ENCODE measurements at places on chromosomes 13 and 19. TPM values are rescaled to one million over a fixed set of nuclear protein-coding genes. Genes with fewer than 3 reads are reported as not detected.

CEACAM3 gene
- total RNA-seq = not detected

IGFL3 gene
- not detected for total RNA-seq

DNA sequence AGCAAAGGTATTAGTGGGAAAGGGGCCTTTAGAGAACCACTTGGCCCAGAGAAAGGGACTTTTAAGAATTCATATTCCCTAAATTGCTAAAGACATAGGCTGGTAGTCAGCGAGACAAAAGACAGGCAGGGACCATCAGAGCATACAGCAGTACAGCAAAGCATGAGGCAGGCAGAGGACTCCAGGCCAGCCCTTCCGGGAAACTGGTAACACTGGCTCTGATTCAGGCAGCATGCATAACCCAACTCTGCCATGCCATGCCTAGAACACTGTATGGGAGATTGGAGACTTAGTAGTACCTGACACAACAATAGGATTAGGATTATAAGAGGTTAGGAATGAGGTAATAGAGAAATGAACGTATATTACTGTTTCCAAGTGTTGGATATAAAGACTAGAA, 34.9 kb downstream of the CAB39L start:
- DNase-seq = no peak

- no peak for DNase-seq
These were observed at the start of gene GPR18 for GRCh38 chr13:99258210-99258860. GPR18 (minus strand) TSS chr13:99258379; CDS start chr13:99255872, 2,507 bp downstream.

GRCh38 chr13:30730526-30730925, 4.8 kb upstream of the ALOX5AP start:
- no peak for DNase-seq

DNA sequence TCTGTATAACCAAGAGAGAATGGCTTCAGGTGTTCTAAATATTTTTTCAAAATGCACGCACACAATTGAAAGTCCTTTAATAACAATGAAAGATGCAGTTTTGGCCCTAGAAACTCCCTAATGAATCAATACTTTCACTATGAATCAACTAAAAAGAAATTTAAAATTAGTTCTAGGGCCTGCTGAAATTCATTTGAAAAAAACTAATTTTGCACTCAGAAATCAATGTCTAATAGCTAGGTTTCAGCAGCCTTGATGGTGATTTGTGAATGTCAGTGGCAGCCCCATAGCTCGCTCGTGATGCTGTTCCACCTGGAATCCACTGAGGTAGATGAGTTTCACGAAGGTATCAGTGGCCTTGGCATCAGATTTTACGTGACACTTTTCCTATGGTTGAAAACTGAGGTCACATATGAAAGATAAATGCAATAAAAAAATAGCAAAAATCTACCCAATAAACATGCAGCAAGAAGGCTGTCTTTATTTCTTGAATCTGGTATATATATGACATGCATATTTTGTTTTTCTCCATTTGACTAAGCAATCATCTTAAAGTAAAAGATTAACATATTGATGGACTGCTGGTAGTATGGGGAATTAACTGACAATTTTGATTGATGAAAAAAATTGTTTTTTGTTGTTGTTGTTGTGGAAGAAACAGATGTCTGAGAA, 141.0 kb downstream of the AKAP11 start:
- no peak for DNase-seq

DNA sequence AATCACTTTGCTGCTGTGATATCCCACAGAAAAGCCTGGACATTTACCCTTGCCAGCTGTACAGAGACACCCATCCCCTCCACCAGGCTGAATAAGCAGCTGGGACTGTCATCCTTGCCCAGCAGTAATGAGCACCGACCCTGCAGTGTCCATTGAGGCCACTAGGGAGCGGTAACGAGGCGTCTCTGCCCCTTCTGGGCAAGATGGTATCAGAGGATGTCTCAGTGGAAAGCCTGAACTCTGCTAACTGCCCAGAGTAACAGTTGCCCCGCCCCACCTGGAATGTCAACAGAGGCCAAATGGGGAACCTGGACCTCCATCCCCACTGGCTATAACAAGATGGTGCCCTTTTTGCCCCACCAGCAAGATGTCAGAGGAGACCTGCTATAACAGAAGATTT, 22.8 kb upstream of the CEACAM20 start:
- DNase-seq = peak; percentile 42

DNA sequence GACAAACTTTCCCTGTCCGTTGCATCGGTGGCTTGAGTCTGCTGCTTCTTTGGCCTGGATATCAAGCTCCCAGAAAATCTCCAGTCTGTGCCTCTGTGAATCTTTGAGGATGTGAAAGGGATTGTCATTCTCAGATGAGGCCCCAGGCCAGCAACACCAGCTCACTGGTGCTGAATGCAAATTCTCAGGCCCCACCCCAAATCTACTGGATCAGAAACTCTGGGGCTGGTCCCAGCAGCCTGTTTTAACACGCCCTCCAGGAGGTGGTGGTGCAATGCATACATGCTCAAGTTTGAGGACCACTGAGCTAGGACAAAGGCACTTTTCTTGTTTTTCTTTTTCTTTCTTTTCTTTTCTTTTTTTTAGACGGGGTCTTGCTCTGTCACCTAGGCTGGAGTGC, 23.6 kb downstream of the TNFSF11 start:
- no peak for DNase-seq

GRCh38 chr13:97459215-97459777, 25.3 kb downstream of the RAP2A start:
- no peak for DNase-seq

DNA sequence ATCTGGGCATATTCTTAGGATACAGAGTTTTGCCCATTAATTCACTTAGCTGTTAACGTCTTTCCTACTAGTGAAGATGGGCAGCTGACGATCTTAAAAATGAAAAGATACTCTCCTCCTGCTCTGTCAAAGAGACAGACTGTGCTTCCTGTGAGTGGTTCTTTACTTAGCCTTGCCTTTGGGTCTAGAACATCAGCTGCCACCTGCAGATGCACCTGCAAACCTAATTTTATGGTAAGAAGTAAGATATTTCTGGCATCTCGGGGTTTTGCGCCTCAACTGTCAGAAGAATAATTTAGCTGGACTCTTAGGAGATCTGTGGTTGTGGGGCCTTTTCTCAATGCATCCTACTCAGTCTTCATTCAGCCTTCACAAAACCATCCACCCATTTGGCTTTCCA, 36.2 kb downstream of the TRPC4 start:
- no peak for DNase-seq

GRCh38 chr19:53172889-53173288, 14.0 kb upstream of the ZNF347 start:
- DNase-seq = no peak

DBP gene
- total RNA-seq = 2.8 TPM

GRCh38 chr19:55231391-55232285, 3.1 kb upstream of the TMEM86B start:
- no peak for DNase-seq

- no peak for DNase-seq
These were observed 208.8 kb downstream of the COG6 start for GRCh38 chr13:39864221-39864620.

GRCh38 chr19:46189971-46190888, 39.3 kb upstream of the IGFL1 start:
- no peak for DNase-seq

DNA sequence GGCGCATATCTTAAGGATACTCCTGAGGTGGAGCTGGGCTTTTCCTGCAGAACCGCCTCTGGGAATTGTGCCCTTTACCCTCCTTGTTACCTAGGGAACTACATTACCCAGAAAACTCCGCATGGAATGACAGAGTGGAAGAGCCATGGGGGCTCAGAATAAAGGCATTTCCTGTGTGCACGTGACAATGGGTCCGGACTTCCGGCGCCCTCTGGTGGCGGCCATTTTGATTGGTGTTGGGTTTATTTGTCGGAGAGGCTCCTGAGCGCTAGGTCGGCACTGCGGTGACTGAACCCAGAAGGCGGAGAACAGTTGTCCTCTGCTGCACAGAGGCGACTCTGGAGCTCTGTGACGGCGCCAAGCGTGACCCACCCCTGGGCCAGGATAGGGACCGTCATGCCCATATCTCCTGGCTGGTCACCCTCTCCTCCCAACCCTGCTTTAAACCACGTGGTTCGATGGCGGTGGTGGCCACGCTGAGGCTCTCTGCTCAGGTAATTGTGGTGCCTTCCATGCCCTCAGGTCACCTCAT, at the start of gene ZNF587B:
Gene ZNF587B, plus strand, starts transcription at position 229 of the 532 bp plus-strand sequence. Its CDS starts 230 bp downstream, at position 459.
- peak; percentile 85 for DNase-seq

DNA sequence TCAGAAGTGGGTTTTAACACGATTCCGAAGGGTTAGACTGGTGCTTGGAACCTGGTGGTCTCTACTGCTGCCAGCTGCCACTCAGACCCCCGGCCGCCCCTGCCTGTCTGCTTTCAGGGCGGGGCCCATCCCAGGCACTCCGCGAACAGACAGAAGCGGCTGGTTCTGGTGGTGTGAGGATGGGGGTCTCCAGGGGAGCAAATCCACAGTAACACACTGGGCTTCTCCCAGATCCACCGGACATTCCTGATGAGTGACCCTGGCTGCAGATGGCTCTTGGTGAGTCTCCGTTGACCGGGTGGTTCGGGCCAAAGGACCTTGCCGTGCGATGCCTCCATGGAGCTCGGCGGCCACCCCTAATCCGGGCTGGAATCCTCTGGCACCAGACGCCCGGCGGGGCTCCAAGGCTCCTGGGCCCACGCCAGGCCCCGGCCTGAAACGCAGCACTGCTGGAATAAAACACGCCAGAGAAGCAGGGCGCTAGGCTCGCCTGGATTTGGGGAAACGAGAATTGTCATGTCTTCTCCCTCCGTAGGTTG, 2.1 kb upstream of the PTBP1 start:
- DNase-seq = no peak

DNA sequence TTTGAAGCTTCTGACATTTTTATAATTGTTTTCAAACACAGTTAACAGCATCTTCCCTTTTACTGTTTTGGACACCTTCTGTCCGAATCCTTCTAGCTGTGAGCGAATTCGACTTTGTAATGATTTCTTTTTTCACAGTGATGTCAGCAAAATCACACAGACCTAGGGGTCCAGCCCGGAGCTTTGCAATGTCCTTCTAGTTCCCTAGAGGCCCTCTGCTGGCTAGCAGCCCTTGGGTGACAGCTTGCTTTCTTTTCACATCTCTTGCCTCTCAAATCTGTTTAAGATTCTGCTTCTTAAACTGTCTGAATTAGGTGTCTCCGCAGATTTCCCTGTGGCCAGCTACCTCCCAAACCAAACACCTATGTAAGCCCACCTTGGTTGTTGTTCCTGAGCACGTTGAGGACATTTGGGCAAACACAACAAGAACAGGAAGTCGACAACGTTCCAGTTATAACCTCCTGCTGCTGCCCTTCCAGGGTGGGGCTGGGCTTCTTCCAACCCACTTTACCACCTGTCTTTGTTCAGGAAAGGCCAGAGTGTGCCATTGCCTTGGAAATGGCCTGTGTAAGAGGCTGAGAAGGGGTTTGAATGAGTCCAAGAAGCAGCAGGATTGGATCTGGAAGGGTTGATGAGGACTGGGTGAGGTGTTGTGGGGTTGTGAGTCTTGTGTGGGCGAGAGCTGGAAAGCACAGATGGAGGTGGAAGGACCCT, 123.1 kb downstream of the ATP8A2 start:
- DNase-seq = no peak

DNA sequence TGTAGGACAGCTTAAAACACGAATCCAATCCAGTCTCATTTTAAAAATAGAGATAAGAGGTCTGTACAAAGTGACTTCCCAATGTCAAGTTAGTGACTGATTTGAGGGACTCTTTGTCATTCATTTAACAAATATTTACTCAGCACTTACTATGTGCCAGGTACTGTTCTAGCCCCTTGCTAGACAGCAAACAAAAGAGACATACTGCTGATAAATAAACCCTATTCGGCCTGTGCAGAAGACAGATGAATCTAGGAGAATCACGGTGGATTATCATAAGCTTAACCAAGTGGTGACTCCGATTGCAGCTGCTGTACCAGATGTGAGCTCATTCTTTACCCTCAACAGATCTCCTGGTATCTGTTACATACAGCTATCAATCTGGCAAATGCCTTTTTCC, 6.4 kb upstream of the ELF1 start:
- no peak for DNase-seq

DNA sequence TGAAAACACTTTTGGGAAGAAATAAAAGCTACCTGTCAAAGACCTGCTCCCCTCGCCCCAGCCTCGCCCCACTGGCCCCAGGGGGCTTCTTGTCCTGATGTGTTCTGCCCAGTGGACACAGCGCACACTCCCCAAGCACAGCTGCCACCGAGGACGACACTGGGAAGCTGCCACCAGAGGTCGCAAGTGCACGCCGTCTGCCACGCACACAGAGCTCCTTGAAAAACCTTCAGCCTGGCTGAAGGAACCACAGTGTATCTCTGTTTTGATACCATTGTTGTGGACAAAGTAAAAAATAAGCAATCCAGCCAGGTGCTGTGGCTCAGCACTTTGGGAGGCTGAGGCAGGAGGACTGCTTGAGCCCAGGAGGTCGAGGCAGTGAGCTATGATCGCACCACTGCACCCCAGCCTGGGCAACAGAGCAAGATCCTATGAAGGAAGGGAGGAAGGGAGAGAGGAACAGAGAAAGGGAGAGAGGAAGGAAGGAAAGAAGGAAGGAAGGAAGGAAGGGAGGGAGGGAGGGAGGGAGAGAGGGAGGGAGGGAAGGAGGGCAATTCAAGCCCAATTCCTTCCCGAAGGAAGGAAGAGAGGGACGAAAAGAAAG, 57.3 kb downstream of the CEBPG start:
- no peak for DNase-seq

- no peak for DNase-seq
These were observed 200.2 kb downstream of the SPRY2 start for GRCh38 chr13:80140685-80141084.

DNA sequence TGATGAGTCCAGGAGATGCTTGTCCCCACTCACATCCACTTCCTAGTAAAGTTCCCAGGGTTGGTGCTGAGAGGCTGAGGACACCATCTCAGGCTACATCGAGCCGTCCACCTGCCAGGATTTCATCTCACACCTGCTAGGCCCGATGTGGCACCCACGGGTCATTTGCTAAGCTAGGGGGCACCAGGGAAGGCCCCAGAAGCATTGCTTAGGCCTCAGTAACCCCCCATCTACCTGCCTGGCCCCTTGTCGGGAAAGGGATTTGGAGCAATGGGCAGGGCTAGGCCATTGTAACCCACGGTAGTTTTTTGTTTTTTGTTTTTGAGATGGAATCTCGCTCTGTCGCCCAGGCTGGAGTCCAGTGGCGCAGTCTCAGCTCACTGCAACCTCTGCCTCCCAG, 51.8 kb downstream of the F2RL3 start:
- no peak for DNase-seq

DNA sequence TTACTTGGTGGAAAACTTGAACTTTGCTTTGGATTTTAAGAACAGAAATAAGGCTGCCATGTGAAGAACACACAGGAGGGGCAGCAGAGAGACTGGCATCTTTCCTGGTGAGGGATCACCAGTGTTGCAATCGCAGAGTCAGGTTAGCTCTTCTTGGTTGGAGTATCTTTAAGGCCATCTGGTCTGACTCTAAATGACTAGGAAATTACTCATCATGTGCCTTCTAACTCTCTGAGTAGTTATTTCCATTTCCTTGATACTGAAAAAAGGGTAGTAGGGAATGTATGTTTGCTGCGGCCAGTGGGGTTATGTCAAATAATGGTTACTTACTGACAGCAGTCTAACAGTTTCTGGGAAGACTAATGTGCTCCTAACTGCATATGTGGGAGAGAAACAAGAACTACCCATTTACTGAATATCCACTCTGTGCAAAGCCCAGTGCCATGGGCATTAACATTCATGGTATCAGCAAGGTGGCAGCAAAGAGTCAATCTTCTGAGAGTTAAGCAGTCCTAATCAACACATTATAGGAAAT, 122.1 kb downstream of the COG6 start:
- no peak for DNase-seq

ADGRE3 gene
- not detected for total RNA-seq
